CD4-positive, CD25-positive, alpha-beta regulatory T cell (primary cell): ENCODE measurements at places on chromosomes 3 and 15.

GRCh38 chr3:33440328-33441224 is at the start of gene UBP1:
TSS of gene UBP1 (minus strand) at chr3:33440405. CDS start at chr3:33439848, 557 bp downstream.
- DNase-seq, result peak; percentile 100

DNA sequence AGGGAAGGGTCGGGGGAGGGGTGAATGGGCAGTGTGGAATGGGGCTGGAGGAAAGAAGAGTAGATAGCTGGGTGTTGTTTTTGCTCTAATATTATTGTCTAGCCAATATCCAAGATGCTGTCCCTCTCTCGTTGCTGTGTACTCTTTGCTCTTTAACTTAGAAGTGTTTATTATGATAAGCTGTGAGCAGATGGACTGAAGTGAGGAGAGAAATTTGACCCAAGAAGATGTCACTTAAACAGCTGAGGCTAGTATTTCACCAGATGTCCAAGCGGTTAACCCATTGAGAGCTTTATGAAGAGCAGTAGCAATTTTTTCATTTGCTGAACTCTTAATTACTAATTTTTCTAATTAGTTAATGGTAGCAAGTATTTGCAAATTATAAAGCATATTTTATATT is 212.2 kb upstream of the TP63 start:
- DNase-seq, result no peak

DNA sequence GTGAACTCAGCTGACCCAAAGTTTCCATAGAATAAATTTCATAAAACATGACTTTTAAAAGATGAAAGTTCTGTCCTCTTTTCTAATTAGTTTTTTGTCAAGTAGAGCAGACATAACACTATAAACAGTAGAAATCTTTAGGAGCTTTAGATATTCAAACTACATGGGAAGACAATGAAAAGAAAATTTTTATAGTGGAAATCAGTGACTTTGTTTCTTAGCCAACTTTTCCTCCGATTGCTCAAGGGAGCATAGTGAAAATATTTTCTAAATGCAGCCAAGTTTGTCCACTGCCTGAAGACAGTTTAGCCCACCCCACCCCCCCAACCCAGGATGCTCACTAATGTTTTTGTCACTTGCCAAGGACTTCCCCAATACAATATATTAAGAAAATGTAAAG is 114.9 kb downstream of the PLD1 start:
- DNase-seq, result no peak

DNA sequence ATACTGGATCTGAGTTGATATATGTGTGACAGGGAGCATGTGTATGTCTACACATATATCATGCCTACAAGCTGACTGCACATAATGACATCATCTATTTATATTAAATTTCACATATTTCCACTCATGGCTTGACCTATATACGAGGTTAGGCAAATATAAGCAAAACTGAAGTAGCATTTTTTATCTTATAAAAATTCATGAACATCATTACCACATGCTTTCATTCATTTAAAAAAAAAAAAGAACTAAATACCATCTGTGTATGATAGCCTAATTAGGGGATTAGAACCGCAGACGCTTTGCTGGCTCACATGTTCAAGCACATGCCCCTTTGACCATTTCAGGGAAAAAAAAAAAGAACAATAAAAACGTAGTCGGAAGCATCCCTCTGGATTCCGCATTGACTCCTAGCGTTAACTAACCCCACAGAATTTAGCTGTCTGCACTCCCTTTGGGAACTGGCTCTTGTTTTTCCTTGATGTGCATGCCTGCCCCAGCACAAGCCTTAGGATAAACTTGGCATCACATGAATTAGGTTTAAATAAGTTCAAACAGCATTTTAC is 888.4 kb downstream of the ROBO1 start:
- DNase-seq, result no peak

- DNase-seq, result no peak
These were observed 938.3 kb upstream of the ALCAM start for GRCh38 chr3:104428337-104428925.

DNA sequence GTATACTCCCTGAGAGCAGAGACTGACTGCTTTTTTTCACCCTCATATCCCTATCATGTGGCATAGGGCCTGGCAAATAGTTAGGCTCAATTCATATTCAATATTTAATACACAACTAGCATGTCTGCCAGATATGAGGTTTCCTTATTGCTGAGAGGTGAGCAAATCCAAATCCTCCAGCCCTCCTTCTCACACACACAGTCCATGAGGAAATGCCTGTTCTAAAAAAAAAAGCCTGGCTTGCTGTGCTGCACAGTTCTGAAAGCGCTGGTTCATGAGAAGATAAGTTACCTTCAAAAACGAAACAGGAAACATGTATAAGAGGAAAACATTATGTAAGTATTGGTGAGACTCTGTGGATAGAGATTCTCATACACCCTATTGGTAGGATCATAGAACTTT is 15.5 kb upstream of the ACAP2 start:
- DNase-seq, result peak; percentile 63

- DNase-seq, result no peak
These were observed 10.2 kb upstream of the FBLN2 start for GRCh38 chr3:13538520-13539291.

GRCh38 chr3:140035871-140036270 is 100.9 kb downstream of the CLSTN2 start:
- no peak for DNase-seq

- DNase-seq, result no peak
These were observed 8.0 kb downstream of the LRRK1 start for GRCh38 chr15:100926971-100927756.

DNA sequence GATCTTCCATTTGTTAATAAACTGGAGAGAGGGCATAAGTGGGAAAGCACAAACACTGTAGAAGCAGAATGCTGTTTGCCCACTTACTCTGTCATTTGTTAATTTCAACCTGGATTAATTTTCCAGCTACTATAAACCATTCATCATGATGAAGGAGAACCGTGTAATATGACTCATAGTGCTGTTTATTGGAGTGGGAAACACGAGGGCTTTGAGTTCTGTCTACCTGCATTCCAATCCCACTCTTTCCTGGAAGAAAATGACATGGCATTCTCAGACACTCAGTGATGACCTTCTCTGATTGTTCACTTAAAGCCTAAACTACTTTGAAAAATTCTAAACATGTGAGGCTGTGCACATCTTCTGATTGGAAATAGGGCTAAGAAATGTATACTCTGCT is 826.7 kb downstream of the AGBL1 start:
- no peak for DNase-seq

GRCh38 chr15:58977887-58978286 is 9.6 kb upstream of the RNF111 start:
- DNase-seq, result no peak

GRCh38 chr3:192408007-192408646 is 319.2 kb downstream of the FGF12 start:
- no peak for DNase-seq

- no peak for DNase-seq
These were observed 41.8 kb downstream of the HGD start for GRCh38 chr3:120640231-120640630.

DNA sequence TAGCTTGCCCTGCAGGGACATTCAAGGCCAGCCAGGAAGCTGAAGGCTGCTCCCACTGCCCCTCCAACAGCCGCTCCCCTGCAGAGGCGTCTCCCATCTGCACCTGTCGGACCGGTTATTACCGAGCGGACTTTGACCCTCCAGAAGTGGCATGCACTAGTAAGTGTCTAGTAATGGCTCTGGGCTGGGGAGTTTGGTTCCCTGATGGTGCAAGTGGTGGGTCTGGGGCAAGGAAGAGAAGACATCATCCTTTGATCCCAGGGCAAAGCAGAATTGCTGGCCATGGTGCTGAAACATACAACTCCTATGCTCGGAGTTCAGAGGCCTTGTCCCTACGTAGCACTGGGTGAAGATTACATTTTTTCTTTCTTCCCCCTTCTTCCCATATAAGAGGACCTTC is 311.4 kb downstream of the EPHB1 start:
- no peak for DNase-seq

DNA sequence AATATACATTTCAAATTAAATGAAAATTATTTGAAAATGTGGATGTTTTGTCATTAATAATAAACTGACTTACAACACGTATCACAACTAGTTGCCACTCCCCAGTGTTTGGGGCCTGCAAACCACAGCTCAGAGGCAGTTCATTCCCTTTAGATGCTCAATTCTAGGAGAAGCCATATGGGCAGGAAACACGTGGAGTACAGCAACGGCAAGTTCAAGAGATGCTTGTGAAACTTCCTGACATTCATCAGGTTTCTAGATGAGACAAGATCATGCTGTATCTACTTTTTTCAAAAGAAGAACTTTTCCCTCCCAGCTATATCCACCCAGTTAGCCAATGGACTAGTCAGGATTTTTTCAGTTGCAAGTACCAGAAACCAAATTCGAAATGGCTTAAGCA is 17.6 kb upstream of the PLA2G4D start:
- DNase-seq, result no peak

- DNase-seq, result no peak
These were observed 2.7 kb upstream of the GOLGB1 start for GRCh38 chr3:121752261-121752660.

- no peak for DNase-seq
These were observed 64.4 kb upstream of the TPM1 start for GRCh38 chr15:62977952-62978811.

DNA sequence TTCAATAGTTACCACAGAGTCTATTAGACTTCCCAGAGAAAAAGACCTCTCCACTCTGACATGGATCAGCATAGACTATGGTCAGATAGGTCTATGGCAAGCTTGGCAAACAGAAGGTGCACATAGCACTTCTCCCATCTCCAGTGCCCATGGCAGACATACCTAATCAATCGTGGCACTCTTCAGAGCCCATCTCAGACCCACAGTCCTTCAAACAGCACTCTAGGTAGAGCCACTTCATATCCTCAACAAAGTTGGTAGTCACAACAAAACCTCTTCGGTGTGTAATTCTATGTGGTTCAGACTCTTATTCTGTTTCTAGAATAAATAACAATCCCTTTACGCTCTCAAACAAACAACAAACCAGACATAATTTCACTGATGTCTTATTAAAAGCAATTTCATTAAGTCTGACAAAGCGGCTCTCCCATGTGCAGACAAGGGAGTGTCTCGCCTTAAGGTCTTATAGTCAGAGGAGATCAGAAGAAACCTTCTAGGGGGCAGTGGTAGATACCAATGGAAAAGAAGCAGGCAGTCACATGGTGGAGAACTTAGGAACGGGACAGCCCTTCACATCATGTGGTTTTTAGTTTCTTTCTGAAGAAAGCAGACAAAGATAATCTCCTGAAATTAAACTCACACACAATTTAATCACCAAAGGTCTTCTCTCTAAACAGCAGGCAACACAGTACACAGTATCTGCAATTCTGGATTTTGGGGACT is 483.4 kb downstream of the FOXP1 start:
- no peak for DNase-seq

DNA sequence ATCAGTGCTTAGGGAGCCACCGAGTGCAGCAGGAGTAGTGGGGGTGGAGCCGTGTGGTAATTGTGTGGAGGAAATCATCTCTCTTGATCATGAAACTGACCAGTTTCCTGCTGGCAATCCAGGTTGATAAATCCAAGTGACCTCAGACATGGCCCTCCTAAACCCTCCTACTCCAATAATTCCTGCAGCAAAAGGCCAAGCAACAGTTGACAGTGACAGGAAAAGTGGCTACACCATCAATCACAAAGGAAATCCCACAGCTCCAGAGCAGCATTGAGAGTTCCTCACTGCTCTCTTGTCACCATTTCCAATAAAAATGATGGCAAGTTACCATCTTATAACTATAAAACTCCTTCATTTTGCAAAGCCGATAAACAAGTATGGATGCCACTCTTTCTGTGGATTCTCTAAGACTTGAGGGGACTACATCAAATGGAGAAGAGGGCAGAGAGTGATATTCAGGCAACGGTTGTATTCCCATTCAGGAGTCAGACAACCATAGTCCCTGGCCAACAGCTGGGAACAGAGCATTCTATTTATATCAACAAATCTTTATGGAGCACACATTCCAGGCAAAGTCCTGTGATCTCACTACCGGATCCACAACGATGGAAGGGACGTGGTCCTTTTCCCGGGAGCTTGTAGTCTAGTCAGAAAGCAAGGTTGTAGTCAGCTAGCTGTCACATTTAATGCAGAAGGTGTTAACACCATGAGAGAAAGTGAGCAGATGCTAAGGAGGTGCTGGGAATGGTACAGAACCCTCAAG is 312.5 kb upstream of the CTNNB1 start:
- DNase-seq, result no peak

DNA sequence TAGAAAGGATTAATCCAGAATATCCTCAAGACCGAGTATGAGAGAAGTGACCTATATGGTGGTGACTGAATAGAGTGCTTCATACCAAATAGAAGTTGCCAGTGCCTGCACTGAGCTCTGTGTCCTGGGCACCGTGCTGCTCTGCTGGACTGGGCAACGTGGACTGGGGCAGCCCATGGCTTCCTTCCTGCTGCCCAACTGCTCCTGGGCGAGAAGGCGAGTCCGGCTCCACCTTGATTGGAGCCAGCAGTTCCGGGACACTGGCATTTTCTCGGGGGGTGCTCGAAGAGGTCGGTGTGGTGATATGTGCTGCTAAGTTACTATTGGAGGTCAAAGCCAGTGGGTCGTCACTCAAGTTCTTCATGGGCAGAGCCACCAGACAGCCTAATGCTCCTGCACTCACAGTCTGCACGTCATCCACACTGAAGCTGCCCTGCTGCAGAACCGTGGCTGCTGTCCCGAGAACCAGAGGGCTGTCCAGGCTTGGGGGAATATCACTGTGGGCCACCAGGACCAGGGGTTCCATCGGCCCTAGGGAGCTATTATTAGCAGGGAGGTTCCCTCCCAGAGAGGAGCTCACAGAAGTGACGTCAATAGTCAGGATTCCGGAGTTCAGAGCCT is 14.1 kb downstream of the ZXDC start:
- no peak for DNase-seq

GRCh38 chr3:74591946-74592345 is 22.5 kb downstream of the CNTN3 start:
- no peak for DNase-seq

GRCh38 chr15:29938361-29939335 is 116.4 kb upstream of the TJP1 start:
- DNase-seq, result no peak

GRCh38 chr3:129282727-129283327 is 4.2 kb downstream of the HMCES start:
- no peak for DNase-seq

DNA sequence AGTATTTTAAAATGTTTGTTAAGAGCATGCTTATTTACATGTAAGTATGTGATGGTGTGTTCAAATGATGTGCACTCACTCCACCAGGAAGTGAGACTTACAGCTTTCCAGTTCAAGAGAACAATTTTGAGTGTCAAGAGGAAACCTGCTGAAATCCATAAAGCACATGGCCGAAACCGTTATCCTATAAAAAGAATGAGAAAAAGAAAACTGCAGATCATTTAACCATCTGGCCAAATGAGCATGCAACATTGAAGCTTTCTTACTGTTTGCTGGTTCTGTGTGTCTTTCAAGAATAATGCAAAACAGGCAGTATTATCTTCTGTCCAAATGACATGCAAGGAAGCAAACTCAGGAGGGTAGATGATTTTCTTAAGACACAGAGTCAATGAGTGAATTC is 26.3 kb downstream of the GABRR3 start:
- no peak for DNase-seq

GRCh38 chr3:101204246-101204645 is 116.1 kb downstream of the IMPG2 start:
- no peak for DNase-seq
